ENCODE measurements at places on chromosomes 2 and 18.

- no peak for DNase-seq
Observed at GRCh38 chr18:8117006-8117371, 492.2 kb upstream of the RAB12 start.

DNA sequence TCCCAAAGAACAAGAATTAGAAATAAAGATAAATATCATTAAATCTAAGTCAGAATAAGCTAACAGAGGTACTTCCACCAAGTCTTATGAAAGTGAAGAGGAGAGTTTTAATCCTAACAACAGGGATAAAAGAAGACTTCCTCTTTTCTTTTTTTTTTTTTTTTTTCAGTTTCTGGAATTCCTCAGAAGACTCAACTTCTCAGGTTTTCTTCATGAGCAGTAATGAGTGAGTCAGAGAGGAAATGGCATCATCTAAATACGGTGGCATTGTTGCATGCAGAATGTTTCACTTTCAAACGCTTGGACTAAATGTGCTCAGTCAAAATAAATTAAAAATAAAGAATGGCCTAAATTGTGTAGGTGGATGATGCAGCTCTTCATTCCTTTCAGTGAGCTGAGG, 45.6 kb upstream of the ARHGAP15 start:
- DNase-seq, result no peak

- no peak for DNase-seq
Observed at GRCh38 chr2:113274432-113274831, 4.3 kb downstream of the PAX8 start.

DNA sequence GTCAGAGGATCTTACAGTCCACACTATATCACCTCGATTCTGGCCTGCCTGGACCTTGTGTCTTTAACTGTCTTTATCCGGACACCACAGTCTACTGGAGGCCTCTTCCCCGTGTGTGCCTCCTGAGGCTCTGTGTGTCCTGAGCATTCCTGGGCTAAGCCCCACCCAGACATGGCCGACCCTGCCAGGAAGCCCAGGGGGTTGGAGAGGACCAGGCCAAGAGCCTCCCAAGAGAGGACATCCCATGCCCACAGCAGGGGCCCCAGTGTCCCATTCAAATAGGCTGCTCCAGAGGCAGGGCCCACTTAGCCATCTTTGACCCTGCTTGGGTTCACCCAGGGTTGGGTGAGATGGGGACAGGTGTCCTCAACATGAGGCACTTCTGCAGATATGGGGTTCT, 84.7 kb upstream of the OTOS start:
- DNase-seq, result no peak

GRCh38 chr2:240646176-240646899, 21.1 kb downstream of the GPR35 start:
- peak; percentile 12 for DNase-seq

- DNase-seq, result no peak
Observed at GRCh38 chr2:26668041-26668440, 24.5 kb upstream of the KCNK3 start.

GRCh38 chr2:43127941-43128558, 98.4 kb downstream of the ZFP36L2 start:
- DNase-seq, result no peak

DNA sequence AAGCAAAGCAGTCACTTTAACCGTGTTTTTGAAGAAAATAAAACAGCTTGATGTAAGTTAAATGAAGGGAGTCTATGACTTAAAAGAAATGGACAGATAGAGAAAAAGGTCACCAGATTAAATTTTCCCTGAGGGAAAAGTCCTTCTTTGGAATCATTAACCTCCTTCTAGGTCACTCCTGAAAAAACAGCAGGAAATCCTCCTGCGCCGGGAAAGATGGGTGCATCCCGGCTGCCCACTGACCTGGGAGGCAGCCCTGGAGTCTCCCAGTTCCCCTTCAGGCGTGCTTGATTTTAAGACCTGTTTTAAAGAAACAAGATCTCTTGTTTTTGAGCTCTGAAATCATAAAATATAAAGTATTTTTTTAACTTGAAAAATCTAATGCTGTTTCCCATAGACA, 18.4 kb upstream of the ZNF521 start:
- DNase-seq, result no peak

DNA sequence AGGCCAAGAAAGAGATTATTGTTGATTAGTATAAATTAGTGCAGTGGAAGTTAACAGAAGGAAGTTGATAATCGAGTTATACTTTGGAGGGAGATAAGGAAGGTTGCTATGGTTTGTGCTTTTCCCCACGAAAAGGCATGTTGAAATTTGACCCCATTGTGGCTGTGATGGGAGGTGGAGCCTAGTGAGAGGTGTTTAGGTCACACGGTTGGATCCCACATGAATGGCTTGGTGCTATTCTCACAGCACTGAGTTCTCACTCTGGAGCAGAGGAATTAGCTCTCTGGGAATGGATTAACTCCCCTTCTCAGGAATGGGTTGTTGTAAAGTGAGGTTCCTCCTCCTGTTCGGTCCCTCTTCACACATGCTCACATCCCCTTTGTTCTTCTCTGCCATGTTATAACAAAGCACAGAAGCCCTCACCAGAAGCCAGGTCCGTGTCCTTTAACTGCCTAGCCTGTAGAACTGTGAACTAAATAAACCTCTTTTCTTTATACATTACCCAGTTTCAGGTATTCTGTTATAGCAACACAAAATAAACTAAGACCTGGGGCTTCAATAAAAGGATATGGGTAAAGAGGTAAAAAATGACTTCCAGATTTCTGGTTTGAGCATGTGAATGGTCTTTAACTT, 21.9 kb downstream of the PIGN start:
- no peak for DNase-seq

- no peak for DNase-seq
Observed at GRCh38 chr2:129050101-129050500, 731.4 kb upstream of the HS6ST1 start.

GRCh38 chr2:73952499-73953446, 26.1 kb downstream of the DGUOK start:
- DNase-seq, result no peak

DNA sequence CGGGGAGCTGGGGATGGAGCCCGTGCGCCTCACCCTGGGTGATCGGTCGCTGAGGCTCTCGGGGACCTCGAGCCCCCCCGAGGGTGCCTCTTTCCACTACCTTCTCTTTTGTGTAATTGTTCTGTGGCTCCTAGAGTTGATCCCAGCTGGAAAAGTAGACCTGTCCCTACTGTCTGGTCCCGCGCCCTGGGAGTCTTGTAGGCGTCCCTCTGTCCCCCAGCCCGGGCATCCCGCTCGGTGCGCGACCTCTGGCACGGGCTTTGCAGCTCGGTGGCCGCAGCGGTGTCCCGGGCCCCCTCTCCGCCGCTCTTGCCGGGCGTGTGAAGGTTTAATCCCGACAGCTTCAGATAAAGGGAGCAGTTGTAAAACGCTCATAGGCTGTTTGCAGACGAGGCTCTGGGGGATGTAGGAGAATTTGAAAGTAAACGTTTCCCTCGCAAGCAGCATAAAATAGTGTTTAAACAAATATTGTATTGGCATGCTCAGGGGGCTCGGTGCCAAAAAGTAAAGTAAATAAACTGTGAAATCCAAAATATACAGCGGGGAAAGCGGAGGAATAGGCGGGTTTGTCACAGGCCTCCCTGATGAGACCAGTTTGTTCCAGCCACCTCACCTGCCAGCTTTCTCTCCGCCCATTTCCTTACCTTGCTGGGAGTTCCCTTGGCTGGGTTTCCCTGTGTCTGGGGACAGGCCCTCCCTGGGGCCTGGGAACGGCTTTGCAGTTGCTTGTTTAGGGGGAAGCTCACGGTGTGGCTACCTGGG, 1.9 kb downstream of the GLI2 start:
- DNase-seq, result no peak

DNA sequence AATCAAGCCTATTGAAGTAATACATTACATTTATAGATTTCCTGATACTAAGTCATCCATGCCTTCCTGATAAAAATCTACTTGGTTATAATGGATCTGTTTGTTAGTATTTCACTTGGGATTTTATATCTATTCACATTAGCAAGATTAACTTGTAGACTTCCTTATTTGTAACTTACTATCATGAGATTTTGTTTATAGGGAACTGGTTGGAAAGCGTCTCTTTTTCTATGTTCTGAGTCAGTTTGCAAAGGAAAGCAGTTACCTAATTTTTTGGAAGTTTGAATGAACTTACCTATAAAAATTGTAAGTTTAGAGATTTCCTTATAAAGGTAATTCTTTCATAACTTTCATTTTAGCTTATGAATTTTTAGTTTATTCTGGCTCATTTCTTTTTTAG, 141.4 kb downstream of the SMAD7 start:
- no peak for DNase-seq

DNA sequence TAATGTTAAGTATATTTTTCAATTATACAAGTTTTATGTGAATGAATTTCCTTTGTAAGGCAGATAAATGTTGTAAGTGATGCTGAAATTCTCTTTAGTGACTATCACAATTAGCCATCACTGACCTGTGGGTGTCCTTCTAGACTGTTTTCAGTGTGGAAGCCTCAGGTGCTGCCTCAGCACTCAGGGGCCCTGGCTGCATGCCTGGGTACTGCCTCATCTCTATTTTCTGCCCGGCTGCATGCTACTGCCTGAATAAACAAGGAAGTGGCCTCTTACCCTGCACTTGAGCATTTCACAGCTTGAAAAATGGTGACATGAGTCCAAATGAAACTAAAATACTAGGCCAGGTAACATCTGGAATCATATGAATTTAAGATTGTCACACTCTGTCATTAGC, 787.6 kb upstream of the SALL3 start:
- no peak for DNase-seq

GRCh38 chr18:70195014-70195614, 10.4 kb downstream of the RTTN start:
- DNase-seq, result no peak
